ENCODE measurements at places on chromosomes 6 and 20. TPM values are rescaled to one million over a fixed set of nuclear protein-coding genes. Genes with fewer than 3 reads are reported as not detected.

Gene TBXT
- not detected for total RNA-seq

Gene PAK5
- not detected for total RNA-seq

Gene TTK
- total RNA-seq = not detected

Gene GRM4
- total RNA-seq = not detected

Gene TAP1
- total RNA-seq = 33.6 TPM

Gene COL21A1
- total RNA-seq = 2.5 TPM

DNA sequence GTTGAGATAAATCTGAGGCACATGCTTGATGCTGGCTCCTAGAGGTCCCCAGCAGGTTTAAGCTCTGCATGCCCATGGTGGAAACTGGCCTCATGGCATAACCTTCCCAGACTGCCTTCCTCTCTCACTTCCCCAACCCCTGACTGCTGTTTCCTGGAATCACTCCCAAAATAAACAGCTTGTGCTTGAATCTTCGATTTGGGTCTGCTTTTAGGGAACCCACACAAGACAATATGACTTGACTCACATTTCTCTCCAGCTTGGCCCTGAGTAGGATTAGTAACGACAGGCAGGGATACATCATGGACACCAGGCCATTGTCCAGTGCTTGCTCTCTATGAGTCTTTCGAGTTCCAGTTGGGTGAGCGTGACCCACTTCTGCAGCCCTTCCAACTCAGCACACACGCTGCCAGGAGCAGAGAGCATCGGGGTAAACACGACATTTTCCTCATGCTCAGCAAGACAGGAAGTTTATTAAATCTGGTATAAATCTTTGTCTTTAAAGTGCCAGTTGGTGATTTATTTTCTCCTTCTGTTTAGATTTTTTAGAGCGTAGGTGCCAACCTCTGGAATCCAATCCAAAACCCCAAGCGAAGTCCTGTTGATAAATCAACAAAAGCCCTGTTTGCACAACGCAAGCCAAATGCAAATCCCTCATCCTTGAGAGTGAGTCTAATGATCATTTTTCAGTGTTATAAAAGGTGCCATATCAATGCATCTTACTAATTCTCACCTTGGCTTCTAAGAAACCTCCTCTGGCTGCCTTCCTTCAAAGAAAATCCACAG, 135.0 kb downstream of the FOXA2 start:
- no peak for DNase-seq

GRCh38 chr6:167670938-167671338, 155.8 kb upstream of the AFDN start:
- DNase-seq = no peak

DNA sequence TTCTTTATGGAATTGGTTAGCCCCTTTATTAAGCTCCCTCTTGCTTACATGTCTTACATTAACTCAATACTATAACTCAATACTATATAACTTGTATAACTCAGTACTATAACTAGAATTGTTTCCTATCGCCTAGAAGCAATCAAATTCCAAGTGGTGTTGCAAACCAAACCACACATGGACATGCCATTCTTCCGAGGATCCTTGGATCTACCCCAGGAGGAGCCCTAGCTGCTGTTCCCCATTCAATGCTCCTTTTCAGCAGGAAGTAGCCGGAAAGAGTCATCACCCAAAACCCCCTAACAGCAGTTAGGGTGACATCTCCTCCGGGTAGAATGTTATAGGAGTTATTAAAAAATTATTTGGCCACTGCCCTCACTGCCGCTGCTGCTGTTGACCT, 40.5 kb downstream of the PLN start:
- DNase-seq = no peak

GRCh38 chr6:134882426-134883038, 67.4 kb downstream of the ALDH8A1 start:
- DNase-seq = peak; percentile 38

DNA sequence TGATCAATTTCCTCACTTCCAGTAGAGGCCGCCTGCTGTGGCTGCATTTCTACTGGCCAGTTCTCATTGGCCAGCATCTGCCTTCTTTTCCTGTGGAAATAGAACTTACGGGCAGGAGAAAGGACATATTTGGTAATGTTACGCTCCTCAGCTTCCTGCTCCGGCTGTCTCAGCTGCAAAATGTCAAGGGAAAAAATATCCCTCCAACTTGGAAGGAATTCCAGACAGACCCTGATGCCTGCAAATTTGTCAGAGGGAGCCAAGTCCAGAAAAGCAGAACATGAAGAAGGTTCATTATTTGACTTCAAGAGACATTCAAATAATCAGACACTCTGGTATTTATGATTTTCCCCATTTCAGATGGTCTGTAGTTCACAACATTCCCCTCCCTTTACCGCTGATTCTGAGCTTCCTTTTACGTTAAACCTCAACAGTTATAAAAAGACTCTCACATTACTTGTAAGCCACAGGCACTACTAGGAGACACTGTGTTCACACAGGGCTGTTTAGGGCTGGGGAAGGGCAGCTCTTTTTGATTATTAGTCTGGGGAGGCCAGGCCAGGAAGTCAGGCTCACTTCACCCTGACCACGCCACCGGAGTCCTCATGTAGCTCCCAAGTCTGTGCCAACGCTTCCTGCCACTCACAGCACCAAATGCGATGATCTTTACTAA, 179.6 kb upstream of the CCN2 start:
- no peak for DNase-seq

GRCh38 chr6:57423468-57423867, 106.0 kb downstream of the PRIM2 start:
- DNase-seq = no peak

GRCh38 chr20:17868151-17868550, 100.4 kb downstream of the SNX5 start:
- no peak for DNase-seq

DNA sequence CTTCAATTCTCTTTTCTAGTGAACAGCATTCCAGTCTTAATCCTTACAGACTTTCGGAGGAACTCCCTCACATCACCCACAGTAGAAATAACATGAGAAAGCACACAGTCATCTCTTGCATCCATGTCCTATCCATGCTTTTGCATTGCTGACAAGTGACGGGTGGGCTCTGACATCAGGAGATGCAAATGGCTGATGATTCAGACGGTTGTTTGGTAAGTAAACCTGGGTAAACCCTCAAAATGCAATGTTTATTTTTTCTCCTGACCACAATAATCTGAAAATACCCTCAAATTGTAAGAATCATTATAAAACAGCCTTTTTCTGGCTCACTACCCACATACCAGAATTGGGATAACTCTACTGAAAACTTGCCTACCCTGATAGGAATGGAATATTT, 792.0 kb downstream of the MAFB start:
- DNase-seq = no peak

- no peak for DNase-seq
Observed at GRCh38 chr20:40434122-40434521, 254.9 kb downstream of the MAFB start.

- no peak for DNase-seq
Observed at GRCh38 chr6:97029056-97029455, 104.5 kb downstream of the KLHL32 start.

- no peak for DNase-seq
Observed at GRCh38 chr6:25366903-25367545, 87.8 kb downstream of the CARMIL1 start.
